Activated naive CD4-positive, alpha-beta T cell treated with Interleukin-2 at 50 U/mL for 16 hours (primary cell): ENCODE measurements at places on chromosomes 3 and 15.

GRCh38 chr3:190269101-190269500 lies 53.1 kb downstream of the CLDN1 start:
- DNase-seq = no peak

DNA sequence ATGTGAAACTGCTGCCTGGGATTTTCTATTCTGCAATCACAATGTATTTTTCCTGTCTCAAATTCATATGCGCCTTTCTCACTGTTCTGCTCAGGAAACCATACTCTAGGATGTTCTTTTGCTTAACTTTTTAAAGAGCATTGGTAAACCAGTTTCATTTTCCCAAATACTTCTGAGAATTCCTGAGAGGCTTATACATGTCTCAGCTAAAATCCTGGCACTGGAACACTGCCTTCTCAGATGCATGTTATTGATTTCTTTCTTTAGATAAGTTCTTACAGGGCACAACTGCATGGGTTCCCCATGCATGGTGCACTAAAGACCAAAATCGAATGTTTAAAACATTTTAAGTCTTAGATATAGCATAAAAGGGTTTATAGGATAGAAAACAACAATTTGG lies 178.3 kb upstream of the PLSCR5 start:
- no peak for DNase-seq

GRCh38 chr15:44710236-44711095 lies 657 bp downstream of the PATL2 start:
- DNase-seq = peak; percentile 35

DNA sequence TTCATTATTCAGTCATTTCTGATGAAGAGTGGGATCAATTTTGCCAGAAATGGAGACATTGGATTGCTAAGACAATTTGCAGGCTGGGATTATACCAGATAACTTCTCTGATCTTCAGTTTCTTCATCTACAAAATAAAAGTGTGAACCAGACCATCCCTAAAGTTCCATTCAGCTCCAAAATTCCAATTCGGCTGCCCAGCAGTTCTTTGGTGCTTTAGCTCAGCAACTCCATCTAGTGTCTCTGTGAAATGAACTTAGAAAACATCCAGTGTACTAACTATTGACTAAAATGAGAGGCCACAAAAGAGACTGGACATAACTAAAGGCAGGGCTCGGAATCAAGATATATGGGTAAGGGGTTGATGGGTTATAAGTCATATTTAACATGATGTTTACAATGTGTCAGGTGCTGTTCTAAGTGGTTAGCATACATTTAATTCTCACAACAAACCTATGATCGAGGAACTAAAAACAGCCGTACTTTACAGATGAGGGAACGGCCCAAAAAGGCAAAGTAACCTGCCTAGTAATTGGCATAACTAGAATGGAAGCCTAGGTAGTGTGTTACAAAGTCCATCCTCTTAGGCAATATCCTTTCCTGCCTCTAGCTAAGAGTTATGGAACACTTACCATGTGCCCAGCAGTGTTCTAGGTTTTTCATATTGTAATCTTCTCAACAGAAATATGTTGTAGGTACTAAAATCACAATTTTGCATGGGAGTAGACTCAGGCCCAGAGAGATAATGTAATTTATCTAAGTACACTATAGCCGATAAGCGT lies 17.0 kb downstream of the THAP10 start:
- DNase-seq = no peak

DNA sequence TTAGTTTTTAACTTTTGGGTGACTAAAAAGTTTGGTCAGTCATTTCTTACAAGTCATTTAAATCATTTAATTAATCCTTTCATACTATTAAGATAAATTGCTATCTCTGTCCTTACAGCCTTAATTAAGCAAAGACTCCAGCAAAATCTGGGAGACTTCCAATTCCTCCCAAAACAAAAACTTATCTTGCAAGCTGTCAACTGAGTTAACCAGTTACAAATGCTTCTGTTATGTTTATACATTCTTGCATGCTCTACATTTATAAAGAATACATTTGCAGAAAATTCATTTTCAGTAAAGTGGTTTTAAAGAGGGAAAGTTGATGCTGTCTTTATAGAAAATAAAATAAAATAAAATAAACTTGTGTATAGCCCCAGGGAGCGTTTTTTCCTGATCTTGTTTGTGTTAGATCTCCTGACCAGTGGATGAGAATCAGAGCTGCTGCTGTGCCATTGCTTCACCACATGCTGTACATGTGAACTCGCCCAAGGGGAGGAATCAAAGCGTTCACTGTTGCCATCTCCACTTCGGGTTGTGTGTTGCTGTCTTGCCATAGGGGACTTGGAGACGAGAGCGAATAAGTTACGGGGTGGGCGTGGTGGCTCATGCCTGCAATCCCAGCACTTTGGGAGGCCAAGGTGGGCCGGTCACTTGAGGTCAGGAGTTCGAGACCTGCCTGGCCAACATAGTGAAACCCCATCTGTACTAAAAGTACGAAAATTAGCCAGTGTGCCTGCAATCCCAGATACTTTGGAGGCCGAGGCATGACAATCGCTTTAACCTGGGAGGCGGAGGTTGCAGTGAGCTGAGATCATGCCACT lies 5.5 kb downstream of the CCR4 start:
- no peak for DNase-seq

- DNase-seq = no peak
Measured at GRCh38 chr3:187623285-187623814, 46.8 kb downstream of the SST start.

- peak; percentile 60 for DNase-seq
Measured at GRCh38 chr3:151085227-151085888, at the start of gene MED12L. MED12L (plus strand) TSS chr3:151085664; CDS start chr3:151086927, 1,263 bp downstream.

GRCh38 chr15:90086868-90087268 lies 15.4 kb downstream of the IDH2 start:
- DNase-seq = peak; percentile 68
